ENCODE measurements at places on chromosomes 13 and 19.

- DNase-seq = no peak
Observed at GRCh38 chr13:43058831-43059230, 35.4 kb downstream of the DNAJC15 start.

DNA sequence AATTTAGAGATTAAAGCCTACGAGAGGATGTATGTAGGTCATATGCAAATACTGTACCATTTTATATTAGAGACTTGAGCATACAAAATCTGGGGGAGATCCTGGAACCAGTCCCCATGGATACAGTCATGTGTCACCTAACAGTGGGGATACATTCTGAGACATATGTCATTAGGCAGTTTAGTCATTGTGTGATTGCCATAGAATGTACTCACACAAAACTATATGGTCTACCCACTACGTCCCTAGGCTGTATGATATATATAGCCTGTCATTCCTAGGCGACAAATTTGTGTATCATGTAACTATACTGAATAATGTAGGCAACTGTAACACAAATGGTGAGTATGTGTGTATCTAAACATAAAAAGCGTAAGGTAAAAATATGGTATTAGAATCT, 62.8 kb downstream of the WDFY2 start:
- DNase-seq = no peak

GRCh38 chr19:10686193-10686592, 15.0 kb upstream of the QTRT1 start:
- no peak for DNase-seq

DNA sequence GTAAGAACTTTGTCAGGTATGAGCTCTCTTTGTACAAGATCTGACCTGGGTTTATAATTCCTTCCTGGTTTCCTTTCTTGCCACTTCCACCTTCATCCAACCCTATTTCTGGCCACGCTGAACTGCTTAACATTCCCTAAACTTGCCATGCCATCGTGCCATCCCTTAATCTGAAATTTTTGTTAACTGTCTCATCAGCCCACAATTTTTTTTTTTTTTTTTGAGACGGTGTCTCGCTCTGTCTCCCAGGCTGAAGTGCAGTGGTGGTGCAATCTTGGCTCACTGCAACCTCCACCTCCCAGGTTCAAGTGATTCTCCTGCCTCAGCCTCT, 144.6 kb downstream of the GGACT start:
- no peak for DNase-seq

GRCh38 chr13:27147530-27148170, 24.0 kb downstream of the USP12 start:
- DNase-seq = no peak

GRCh38 chr19:12095111-12095790, 30.7 kb downstream of the ZNF844 start:
- DNase-seq = no peak

- DNase-seq = peak; percentile 14
Observed at GRCh38 chr13:111899714-111900389, 167.1 kb upstream of the SOX1 start.

DNA sequence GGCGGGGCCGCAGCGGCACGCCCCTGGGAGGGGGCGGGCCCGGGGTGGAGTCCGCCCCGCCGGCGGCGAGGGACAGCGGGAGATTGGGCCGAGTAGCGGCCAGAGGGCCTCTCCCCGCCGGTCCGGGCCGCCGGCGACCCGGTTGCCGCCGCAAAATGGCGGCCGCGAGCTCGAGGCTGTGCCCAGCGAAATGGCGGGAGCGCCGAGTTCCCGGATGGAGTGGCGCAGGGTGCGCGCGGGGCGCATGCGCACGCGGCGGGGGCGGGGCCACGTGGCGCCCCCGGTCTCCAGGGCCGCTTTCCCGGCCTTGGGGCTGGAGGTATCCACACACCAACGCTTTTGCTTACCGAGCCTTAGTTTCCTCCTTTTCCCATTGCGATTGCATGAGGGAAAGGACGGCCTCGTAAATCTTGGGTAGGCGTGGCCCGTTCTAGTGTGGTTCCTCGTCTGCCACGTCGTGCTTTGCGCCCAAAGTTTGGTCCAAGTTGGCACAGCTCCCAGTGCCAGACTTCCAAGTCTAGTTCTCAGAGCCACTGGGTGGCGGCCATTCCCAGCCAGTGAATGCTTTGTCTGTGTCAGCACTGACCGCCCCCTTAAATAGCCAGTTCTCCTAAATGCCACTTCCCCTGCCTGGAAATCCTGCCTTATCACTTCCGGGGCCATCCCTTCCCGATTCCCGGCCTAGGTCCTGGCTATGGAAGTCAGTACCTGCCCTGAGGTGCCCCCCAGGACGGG, 513 bp downstream of the CIRBP start:
- DNase-seq = peak; percentile 94

DNA sequence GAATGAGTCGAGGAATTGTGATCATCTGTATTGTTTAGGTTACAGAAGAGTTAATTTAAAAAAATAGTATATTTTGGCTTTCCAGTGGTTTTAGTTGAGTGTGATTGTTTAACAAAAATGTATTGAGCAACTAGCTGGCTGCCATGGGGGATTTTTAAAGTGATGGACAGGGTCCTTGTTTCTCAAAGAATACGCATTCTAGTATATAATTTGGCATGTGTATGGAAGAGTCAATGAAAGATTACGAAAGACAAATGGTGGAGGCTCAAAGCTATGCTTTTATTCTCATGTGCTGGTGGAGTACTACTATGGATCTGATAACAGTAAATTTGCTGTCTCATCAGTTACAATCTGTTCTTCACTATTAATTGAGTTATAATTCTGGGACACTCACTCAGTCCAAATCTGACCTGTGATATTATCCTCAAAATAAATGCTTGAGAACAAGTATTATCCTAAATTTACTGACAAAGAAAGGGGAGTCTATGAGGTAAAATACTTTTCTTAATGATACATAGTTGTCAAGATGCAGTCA, 240.0 kb downstream of the GPC6 start:
- DNase-seq = no peak

GRCh38 chr19:33063753-33064457, 783 bp downstream of the RHPN2 start:
- DNase-seq = peak; percentile 43

Measured in eye (tissue), 1 donor.